ENCODE measurements at places on chromosomes 11 and 22.

- DNase-seq, result no peak
These were observed 3.4 kb upstream of the NDUFC2 start for GRCh38 chr11:78083021-78083420.

DNA sequence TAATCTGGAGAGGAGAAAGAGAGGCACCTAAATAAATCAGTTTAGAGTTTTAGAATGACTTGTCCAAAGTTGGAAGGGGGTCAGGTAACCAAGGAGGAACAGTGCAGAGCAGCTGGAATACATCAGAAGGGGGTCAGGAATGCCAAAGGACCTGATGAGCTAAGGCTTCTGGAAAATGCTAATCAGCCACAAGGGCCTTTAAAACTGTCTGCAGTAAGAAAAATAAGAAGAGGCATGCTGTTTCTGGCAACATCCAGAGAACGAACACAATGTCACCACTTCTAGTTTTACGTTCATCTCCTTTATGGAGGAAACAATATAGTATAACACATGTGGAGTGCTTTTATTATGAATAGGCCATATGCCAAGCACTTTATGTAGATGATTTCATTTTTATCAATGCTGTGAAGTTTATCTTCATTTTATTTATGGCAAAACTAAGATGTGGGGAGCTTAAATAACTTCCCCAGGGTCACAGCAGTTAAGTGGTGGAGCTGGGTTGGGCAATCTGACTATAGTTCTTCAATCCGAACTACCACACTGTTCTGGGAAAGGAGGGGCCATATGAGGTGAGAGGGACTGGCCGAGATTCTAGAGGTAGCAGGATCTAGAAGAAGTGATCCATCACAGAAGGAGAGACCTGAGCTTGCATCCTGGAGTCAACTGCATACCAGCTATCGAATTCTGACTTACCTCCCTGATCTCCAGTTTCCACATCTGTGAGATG, 22.6 kb downstream of the ACO2 start:
- no peak for DNase-seq

GRCh38 chr22:45974498-45974897, 2.5 kb downstream of the WNT7B start:
- no peak for DNase-seq

- DNase-seq, result no peak
These were observed 650 bp downstream of the GUCY1A2 start for GRCh38 chr11:107017433-107018218.

DNA sequence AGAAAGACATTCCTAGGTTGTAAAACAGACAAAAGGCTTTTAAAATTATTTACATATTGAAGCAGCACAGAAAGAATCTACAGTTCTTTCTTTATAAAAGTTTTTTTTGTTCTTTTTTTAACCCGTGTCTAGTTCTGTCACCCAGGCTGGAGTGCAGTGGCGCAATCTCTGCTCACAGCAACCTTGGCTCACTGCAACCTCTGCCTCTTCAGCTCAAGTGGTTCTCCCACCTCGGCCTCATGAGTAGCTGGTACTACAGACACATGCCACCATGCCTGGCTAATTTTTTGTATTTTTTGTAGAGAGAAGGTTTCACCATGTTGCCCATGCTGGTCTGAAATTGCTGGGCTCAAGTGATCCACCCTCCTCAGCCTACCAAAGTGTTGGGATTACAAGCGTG, 3.8 kb upstream of the INCENP start:
- DNase-seq, result no peak

DNA sequence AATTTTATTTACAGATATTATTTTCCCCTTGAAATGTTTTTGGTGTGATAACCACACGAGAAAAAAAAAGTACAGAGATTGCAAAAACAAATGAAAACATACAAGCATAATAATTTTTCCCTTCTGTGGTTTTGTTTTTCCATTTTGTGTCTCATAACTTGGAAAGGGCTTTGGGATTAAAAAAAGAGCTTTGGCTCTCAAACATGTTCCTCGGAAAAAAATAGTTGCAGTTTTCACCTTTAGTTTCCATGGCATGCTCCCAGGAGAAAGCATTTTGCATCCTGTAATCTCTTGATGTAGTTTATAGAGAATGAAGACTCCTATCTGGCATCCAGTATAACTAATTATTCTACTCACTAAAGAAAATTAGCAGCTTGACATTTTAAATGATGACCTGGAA, 362.1 kb upstream of the PDGFD start:
- no peak for DNase-seq

DNA sequence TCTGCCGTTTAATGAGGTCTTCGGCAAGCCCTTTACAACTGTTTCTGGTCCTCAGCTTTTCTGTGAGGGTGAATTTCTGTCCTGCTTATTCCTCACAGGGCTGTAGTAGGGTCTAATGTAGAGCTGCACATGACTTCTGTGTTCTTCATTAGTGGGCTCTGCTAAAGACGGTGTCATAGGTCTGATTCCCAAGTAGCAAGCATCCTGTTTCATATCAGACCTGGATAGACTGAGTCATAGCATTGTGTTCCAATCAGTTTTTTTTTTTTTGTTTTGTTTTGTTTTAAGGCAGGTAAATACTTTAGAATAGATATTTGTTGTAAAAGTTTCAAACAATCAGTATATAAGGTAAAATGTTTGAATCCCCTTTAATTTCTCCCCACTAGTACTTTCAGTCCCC, 35.4 kb downstream of the BIRC2 start:
- no peak for DNase-seq

DNA sequence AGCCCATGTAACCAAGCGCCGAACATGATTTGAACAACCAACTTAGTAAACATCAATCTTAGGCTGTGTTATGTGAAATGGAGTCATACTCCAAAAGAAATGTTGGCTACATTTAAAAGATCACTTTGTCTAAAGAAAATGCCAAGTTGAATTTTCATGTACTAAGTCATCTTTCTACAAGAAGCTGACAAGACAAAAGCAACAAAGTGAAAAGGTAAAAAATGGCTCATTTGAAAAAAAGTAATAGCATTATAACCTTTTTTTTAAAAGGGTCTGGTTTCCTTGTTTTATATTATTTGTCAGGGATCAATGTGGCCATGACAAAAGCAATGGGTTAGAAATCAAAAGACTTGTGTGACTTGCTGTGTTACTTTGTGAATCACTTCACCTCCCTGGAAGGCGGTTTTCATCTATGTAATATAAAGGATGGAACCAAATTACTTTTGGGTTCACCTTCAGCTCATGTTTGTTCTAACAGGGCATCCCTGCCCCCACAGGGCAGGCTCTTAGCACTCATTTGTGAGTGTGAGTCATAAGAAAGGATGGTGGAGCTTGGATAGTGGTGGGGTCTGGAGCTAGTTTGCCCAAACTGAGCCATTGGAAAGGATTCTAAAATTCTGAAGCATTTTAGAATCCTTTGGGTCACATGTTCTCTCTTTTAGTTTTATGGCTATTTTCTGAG, 131.9 kb upstream of the MTMR2 start:
- no peak for DNase-seq

DNA sequence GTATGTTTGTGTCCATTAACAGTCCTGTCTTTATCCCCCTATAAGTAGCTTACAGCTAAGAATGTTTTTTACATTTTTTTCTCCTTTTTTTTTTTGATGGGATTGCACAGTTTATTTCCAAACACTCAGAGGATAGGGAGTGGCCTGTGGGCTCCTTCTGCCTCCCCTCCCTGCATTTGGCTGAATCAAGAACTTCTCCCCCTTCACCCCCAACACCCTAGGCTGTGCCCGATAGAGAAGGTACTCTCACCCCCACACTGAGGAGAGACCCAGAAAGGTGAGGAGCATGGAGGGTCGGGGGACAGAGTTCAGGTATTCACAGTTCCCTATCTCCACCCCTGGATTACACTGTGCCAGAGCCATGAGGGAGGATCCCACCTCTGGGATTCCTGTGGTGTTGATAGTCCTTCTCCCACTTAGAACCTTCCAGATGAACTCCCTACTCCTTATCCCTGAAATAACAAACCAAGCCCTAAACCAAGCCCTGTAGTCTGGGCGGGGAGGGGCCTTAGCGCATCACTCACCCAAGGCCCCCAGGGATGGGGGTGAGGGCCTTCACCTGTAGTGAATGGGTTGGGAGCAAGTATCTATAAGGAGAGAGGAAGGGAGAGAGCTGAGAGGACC, 97.1 kb downstream of the ADAMTS15 start:
- no peak for DNase-seq

- no peak for DNase-seq
These were observed 392.8 kb upstream of the CCDC90B start for GRCh38 chr11:83678831-83679584.

DNA sequence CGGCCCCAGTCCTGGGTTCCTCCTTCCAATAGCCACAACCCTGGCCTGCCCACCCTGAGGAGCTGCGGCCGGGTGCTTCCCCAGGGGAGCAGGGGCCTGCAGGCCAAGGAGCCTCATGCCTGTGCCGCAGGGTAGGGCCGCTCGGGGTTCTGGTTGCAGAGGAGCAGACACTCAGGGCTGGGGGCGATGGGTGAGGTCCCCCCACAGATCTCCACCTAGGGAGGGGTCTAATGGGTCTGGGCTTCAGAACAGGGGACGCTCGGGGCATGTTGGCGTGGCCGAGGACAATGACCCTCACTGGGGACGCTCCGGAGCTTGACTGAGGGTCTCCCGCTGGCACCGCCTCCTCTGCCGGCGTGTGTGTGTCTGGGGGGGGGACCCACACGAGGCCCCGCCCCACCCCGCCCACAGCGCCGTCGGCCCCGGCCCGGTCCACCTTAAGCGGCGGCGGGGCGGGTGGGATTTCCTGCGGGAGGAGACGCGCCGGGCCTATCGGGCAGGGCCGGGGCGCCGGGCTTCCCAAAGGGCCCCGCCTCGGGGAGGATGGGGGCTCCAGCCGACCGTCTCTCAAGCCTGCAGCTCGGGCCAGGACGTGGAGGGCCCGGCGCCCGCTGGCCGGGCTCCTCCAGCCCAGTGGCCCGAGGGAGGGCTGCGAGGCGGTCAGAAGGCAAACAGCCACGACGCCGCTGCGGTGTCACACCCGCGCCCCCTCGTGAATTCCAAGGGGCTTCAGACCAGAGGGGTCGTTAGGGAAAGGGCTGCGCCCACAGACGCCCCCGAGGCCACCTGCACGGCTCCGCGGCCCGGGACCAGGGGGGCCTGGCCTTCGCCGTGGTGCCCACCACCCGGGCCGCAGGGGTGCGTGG, 640 bp upstream of the ZDHHC8 start:
- DNase-seq, result peak; percentile 71

DNA sequence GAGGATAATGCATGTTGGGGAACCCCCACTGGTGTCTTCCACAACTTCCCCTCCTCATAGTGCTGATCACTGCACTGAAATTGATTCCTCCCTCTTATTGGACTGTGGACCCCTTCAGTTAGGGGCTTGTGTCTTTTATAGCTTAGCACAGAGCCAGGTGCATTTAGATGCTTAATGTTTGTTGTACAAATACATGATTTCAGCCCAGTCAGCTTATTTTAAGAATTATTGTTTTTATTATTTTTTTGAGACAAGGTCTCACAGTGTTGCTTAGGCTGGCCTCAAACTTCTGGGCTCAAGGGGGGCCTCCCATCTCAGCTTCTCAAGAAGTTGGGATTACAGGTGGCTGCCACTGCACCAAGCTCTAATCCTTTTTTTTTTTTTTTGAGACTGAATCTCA, 8.2 kb downstream of the THY1 start:
- no peak for DNase-seq

DNA sequence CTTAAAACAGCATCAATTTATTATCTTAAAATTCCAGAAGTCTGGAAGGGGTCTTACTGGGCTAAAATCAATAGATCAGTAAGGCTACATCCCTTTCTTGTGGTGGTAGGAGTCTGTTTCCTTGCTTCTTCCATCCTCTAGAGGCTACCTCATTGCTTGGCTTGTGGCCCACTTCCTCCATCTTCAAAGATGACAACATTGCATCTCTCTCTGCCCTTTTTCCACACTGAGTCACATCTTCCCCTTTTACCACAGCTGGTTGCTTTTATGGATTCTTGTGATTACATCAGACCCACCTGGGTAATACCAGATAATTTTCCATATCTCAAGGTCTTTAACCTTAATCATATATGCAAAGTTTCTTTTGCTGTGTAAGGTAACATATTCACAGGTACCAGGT, 60.9 kb downstream of the GRIA4 start:
- no peak for DNase-seq

DNA sequence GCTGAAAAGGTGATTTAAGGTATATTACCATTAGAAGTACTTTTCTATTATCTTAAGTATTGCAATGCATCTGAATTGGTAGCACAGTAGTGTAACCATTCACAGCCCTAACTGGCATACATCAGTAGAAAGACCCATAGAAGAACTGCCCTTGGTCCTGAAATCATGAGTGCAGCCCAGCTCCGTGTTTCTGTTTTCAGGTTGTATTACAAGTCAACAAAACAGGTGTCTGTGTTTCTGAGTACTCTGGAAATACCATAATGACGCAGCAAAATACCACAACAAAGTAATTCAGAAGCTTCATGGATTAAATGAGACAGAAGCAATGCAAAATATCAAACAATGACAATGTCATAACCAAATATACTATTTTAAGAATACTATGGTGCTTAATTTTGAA, 226.3 kb downstream of the OPCML start:
- DNase-seq, result no peak

- no peak for DNase-seq
These were observed 305.5 kb downstream of the DDX10 start for GRCh38 chr11:108970221-108970991.

- peak; percentile 7 for DNase-seq
These were observed 185.3 kb upstream of the LARGE1 start for GRCh38 chr22:34105461-34106062.

- DNase-seq, result no peak
These were observed 27.4 kb downstream of the TUG1 start for GRCh38 chr22:30996462-30996861.

DNA sequence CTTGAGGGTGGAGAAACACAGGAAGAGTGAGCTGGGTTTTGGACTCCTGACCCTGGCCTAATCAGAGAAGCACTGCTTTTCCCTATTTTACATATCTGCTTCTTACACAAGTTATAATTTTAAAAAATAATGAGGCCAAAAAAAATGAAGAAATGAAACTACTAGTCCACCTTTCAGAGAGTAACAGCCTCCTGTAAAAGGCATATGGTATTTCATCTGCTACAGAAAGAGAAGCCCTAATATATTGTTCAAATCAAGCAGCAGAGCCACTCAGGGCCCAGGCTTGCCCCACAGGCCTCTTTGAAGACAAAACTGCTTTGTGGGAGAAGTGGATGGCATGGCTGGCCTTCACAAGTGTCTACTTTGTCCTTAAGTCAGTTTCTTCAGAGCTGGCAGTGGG, 10.0 kb downstream of the DIXDC1 start:
- no peak for DNase-seq

GRCh38 chr11:2534957-2535672, 90.3 kb downstream of the KCNQ1 start:
- no peak for DNase-seq

DNA sequence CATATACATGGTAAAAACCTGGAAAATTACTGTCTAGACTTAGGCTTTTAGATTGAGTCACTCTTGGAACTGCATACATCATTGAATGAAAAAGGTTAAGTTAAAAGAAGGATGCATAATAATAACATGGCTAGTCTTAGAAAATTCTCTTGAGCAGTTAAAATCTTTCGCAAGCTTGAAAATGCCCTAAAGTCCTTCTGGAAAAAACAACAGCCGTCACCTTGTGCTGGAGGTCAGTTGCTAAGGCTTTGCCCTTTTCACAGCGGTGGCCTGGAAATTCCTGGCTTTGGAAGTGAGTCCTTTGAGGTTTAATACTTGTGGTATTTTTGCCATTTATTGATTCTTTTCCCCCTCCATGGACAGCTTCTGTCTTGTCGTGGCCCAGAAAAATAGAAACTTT, 17.4 kb upstream of the FBLN1 start:
- DNase-seq, result no peak

Data from T-helper 2 cell (primary cell).